Fibroblast of skin of left quadriceps (primary cell): ENCODE measurements at places on chromosomes 11 and 22.

GRCh38 chr11:114478768-114479167 is 39.5 kb downstream of the REXO2 start:
- no peak for DNase-seq

- peak; percentile 24 for DNase-seq
Observed at GRCh38 chr22:45101515-45102227, 62.1 kb upstream of the NUP50 start.

DNA sequence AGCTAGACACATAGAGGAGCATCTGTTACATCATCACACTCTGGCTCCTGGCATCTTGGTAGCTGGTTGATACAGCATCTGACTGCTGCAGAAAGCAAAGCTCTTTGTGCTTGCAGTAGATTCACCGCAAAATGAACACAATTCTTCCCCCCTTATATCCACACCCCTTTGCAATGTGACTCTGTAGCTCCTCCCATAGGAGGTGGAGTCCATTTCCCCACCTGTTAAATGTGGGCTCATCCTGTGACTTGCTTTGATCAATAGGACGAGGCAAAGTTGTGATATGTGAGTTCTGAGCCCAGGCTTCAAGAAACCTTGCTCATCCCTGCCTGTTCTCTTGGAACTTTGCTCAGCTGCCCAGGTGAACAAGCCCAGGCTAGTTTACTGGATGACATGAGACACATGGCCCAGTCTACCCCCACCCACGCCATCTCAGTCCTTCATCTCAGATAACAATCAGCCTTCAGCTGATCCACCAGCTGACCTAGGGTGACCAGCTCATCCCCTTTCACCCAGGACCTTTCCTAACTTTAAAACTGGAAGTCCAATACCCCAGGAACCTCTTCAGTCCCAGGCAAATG is 272.2 kb downstream of the TENM4 start:
- no peak for DNase-seq

DNA sequence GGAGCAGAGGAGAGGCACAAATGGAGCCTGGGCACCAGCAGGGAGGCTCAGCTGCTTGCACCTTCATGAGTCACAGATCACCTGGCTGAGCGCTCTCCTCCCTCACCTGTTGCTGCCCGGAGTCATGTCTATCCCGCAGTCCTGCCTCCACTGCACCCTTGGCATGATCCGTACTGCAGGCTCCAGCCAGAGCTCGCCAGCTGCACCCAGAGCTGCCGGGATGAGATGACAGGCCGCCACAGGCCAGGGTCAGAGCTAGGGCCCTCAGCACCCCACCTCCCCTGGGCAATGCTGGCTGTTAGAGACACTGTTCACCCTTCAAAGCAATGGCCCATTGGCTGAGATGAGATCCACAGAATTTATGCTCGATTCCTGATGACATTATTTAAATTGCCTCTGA is 702.8 kb downstream of the TBC1D22A start:
- DNase-seq: no peak

DNA sequence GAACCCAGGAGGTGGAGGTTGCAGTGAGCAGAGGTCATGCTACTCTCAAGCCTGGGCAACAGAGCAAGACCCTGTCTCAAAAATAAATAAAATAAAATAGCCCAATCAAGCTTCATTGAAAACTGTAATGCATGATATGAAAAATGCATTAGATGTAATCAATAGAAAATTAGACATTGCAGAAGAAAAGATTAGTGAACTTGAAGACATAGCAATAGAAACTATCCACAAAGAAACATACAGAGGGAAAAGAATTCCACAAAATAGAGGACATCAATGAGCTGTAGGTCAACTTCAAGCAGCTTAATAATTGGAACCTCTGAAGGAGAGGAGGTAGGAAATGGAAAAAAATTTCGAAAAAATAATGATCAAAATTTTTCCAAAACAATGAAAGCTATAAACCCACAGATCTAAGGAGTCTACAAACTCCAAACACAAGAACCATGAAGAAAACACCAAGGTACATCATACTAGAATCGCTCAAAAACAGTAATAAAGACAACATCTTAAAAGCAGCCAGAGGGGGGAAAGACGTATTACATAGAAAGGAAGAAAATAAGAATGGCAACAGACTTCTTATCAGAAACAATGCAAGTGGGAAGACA is 104.2 kb downstream of the WNT7B start:
- DNase-seq: no peak

DNA sequence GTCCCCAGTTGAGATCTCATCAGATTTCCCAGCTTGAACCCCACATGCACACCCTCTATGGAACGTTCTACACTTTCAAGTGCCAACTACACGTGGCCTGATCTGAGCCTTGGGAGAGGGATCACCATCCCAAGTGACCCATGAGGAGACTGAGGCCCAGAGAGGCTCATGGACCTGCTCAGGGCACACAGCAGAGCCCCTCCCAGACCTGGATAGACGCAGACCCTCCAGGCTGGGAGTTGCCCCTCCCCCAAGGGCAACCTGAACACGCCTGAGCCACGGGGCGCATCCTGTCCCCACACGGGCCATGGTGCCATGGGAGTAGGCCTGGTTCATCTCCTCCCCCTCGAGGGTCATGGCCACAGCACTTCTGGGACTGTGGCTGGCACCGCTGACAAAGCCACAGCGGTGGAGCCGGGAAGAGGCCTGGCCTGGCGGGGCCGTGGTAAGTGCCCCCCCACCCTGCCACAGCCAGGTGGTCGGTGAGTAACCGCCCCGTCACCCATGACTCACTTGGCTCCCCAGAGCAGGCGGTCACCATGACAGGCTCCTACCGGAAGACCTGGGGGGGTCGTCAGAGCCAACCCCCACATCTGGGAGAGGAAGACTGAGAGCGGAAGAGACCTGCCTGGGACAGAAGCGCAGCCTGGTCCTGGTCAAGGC is 8.1 kb downstream of the WNT7B start:
- DNase-seq: peak; percentile 32

DNA sequence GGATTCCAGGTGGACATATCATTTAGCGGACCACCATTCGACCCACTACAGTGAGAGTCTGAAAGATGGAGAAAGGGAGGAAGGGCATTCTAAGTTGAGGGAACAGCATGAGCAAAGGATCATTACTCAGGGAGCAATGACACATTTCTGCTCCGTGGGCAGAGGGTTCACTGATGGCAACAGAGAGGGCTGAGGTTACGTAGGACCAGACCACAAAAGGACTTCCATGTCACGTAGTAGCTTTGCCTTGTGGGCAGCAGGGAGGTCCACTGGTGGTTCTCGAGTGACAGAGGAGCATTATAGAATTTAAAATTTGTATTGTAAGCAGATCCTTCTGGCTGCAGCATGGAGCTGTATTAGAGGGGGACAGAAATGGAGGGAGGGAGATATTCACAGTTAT is 109.7 kb upstream of the NAV2 start:
- no peak for DNase-seq

DNA sequence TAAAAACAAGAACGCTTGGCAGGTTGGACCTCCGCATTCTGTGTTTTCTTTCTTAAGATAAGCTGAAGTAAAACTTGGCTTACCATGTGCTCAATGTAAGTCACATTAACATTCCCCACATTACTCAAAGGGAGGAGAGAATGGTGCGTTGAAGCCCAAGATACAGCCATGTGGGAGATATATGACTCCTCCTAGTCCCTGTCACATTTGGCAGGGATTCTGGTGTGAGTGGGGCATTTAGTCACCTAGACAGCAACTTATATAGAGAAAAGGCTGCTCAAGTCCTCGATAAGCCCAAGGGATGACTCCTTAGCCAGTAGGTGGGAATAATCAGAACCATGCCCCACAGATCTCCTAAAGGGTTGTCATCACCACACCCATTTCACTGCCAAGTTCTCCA is 4.6 kb downstream of the PRSS23 start:
- DNase-seq: no peak

- DNase-seq: no peak
Observed at GRCh38 chr11:78551066-78551465, 23.6 kb downstream of the NARS2 start.

- DNase-seq: peak; percentile 36
Observed at GRCh38 chr22:23113067-23113846, 28.5 kb downstream of the RSPH14 start.

DNA sequence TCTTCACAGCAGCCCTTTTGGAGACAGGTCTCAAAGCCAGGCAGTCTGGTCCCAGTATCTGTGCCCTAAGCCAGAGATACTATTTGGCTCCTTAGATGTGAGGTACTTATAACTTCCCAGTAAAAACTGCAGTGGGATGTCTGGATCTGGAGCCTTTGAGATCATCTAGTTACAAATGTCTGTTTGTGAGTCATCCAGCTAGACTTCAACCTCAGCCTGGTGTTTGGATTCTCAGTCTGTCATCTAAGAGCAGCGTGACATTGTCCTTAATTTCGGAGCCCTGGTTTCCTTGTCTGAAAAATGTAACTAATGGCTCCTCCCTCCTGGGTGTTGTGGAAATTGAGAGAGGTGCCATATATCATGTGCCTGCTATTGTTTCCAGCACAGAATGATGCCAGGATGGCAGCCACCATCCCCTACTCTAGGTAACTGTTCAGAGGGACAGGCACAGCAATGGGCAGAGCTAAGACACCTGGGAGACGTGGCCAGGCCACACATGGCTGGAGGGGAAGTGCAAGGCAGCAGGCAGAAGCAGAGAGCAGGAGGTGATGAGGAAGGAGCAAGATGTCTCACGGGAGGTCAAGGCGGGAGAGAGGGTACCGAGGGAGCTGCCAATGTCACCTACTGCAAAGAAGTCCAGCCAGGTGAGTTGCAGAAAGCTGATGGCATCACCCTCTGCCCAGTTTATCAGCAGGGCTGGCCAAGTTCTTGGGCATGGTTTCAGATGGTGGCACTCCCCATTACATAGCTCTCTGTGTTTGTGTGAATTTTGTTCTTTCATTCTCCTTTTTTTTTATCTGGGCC is 20.6 kb upstream of the ST3GAL4 start:
- DNase-seq: no peak
